Stimulated activated CD4-positive, alpha-beta T cell treated with anti-CD3 and anti-CD28 coated beads, Interleukin-2, amount 100 ng/mL, for 24 hours (primary cell): ENCODE measurements at places on chromosomes 3 and 15.

GRCh38 chr3:116199063-116199462, 246.2 kb downstream of the LSAMP start:
- no peak for DNase-seq

DNA sequence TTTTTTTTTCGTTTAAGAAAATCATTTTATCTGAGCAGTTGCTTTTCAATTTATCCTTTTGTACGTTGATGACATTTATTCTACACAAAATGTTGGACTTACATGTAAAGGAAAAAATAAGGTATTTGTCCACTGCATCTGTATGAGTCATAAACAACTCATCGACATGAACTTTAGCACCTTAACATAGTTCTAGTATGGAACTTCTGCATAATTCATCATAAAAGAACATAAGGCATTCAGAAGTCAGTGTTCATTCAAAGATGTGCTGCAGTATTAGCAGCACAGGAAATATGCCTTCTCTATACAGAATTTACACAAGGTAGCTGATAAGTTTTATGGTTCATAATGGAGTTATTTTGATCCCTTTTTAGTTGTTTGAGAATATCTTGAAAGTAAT, 801.6 kb downstream of the CADM2 start:
- DNase-seq, result no peak

DNA sequence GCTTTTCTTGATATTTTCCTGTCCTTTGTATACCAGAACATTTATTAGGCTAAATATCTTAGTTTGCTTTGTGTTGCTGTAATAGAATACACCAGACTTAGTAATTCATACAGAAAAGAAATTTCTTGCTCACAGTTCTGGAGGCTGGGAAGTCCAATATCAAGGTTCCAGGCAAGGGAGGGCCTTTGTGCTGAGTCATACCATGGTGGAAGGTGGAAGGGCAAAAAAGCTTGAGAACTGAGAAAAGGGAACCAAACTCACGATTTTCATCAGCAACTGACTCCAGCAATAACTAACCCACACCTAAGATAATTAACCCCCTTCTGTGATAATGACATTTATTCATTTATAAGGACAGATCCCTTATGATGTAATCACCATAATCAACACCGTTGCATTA, 496.9 kb upstream of the SUCLG2 start:
- DNase-seq, result no peak

DNA sequence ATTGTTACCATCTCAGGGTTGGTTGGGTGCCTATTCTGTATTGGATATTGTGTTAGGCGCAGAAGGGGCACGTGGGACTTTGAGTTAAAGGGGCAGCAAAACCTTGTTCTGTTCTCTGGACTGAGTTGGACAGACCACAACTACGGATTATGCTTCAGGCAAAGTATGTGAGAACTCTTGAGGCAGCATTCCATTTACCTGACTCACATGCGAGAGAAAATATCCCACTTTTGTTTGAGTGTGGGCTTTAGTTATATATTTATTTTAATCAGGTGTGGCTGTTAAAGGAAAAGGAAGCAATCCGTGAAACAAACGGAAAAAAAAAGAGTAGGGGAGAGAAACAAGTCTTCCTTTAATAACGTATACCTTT, 627 bp upstream of the PLS1 start:
- no peak for DNase-seq

DNA sequence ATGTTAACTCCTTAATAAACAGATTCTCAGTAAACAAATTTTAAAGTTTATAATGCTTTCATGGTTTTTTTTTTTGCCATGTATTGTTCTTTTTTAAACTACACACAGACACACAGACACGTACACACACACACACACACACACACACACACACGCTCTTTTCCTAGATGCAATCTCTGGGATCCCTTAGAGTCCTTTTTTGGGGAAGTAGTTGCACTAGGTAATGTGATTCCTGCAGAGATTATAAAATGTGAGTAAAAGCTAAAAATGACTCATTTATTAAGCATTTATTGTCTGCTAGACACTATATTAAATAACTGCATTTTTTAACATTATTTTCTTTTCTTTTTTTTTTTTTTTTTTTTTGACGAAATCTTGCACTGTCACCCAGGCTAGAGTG, 19.9 kb downstream of the NDUFB5 start:
- DNase-seq, result no peak

GRCh38 chr3:73955494-73956070, 330.8 kb upstream of the PDZRN3 start:
- DNase-seq, result no peak

GRCh38 chr3:47010111-47010712, 30.7 kb downstream of the NBEAL2 start:
- no peak for DNase-seq

GRCh38 chr3:188888321-188889053, 283.3 kb upstream of the TPRG1 start:
- no peak for DNase-seq

DNA sequence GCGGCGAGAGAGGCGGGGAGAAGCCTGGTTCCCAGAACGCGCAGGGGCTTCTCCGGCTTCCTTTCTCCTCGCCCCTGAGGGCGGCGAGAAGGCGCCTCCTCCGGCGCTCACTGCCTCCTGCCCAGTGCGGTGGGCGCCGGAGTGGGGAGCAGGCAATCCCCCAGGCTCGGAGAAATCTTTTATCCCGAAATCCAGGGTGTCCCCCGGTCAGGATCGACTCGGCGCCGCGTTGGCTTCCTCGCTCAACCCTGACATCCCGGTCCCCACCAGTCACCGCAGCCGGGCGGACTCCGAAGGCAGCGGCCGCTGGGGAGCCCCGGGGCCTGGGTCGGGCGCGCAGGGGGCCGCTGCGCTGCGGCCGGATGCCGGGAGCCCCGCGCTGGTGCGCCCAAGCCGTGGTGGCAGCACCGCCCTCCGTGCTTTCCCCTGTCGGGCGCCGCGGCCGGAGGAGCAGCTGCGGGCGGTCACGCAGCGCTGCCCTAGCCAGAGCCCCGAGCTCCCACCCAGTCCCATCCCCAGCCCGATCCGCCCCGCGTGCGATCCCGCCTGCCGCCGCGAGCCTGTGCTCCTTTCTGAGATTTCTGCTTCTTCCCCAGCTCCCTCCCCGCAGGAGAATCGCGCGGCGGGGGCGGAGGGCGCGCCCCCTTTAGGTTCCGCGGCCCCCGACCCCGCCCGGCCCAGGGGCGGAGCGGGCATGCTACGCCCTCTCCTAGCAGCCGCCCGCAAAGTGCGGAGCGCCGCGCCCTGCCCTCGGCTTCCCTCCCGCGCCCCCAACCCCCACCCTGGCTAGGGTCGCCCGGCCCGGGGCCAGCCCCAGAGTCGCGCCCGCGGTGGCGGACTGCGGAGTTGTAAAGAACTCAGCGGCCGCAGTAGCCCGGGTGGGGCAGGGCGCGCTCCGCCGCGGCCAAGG, 683 bp upstream of the CACNA2D3 start:
- DNase-seq, result no peak

DNA sequence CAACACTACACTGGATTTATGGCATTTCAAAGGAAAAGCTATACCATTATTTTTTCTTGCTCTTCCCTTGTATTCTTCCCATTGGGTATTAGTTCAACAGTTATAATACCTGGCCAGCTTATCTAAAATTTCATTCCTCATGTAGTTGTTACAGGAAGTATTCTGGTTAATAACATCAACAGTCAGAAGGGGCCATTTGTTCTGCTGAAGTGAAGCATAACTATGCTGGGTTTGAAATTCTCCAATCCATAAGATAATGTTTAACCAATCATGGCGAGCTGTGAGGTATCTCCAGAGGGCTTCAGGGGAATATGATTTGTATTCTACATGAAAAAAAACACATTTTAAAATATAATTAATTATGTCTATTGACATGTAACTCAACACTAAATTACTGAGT, 43.4 kb downstream of the SPG11 start:
- DNase-seq, result no peak

DNA sequence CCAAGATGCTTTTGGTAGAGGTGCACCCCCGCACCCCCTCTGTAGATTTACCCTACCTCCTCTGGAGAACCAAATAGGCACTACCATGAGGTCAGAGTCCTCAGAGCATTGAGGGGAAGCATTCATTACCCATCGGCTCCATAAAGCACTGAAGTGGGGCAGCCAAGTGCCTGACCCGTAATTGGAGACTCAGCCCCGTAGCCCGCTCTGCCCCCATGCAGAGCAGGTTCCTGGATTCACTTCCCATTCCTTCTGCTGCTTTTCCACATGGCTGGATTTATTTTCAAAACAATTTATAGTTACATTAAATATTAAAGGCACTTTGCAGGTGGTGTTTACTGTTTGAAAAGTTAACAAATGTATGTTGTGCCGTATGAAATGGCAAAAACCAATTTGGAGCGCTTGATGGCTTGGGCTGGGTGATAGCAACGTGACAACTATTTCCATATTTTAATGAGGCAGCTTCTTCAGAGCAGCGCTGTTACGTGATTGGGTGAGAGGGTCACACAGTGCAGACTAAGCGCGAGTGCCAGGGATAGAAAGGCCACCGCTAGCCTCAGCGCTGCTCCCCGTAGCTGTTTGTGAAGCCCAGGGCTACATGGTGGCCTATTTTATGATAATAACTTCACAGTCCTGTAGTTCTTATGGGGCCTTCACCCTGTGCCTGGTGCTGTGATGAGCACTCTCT, 373.8 kb upstream of the PROK2 start:
- DNase-seq, result no peak

- DNase-seq, result no peak
Observed at GRCh38 chr3:157045238-157045850, 114.6 kb downstream of the CCNL1 start.

GRCh38 chr3:197430502-197430901, 125.3 kb downstream of the BDH1 start:
- no peak for DNase-seq

GRCh38 chr3:177836671-177837070, 639.4 kb upstream of the TBL1XR1 start:
- DNase-seq, result no peak

GRCh38 chr15:88657326-88658069, 18.7 kb downstream of the ISG20 start:
- DNase-seq, result no peak

GRCh38 chr15:89822026-89822425, 7.4 kb upstream of the ANPEP start:
- DNase-seq, result no peak

- DNase-seq, result no peak
Observed at GRCh38 chr15:52287114-52287513, 8.5 kb downstream of the MYO5C start.
